ENCODE measurements at places on chromosomes 12 and 14. TPM values are rescaled to one million over a fixed set of nuclear protein-coding genes. Genes with fewer than 3 reads are reported as not detected.

RGS6 gene
- total RNA-seq, result 1.8 TPM

SLC15A5 gene
- total RNA-seq, result not detected

ACSM4 gene
- total RNA-seq, result not detected

- H3K4me1 ChIP-seq, result no peaks in the 10 kb centered on the region
- no peaks in the 10 kb centered on the region for H3K27me3 ChIP-seq
- no peak overlapping the region for H3K4me3 ChIP-seq
- H3K36me3 ChIP-seq, result no peaks in the 10 kb centered on the region
- no peak for DNase-seq
- H3K27ac ChIP-seq, result no peak overlapping the region
These were observed 39.4 kb upstream of the PPP2R5C start for GRCh38 chr14:101721951-101722661.

- H3K27me3 ChIP-seq, result no peaks in the 10 kb centered on the region
- H3K27ac ChIP-seq, result no peak overlapping the region
- H3K4me1 ChIP-seq, result peaks cover 7% of the 10 kb centered on the region
- no peak for DNase-seq
- H3K36me3 ChIP-seq, result no peaks in the 10 kb centered on the region
These were observed 62.3 kb upstream of the TMPO start for GRCh38 chr12:98453070-98453469.

DNA sequence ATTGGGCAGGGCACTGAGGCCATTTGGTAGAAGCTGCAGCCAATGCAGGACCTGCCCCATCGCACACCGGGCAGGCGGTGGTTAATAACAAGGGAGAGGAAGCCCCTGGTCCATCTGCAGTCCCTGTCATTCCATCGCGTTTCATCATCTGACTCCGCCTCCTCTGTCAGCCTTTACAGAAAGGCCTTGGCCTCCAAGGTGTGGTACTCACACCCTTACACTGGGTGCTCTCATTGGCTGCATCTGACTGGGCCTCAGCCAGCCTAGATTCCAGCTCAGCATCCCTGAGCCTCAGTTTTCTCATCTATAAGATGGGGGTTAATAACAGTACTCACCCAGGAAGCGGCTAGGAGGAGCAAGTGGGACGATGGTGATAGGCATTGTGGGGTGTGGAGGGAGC, 14.7 kb upstream of the HHIPL1 start:
- DNase-seq, result no peak
- no peak overlapping the region for H3K4me3 ChIP-seq
- H3K36me3 ChIP-seq, result no peaks in the 10 kb centered on the region
- no peaks in the 10 kb centered on the region for H3K27me3 ChIP-seq
- H3K27ac ChIP-seq, result no peak overlapping the region
- H3K4me1 ChIP-seq, result peaks cover 5% of the 10 kb centered on the region

GRCh38 chr12:82593901-82594396, 92.8 kb upstream of the TMTC2 start:
- H3K27me3 ChIP-seq, result no peaks in the 10 kb centered on the region
- H3K27ac ChIP-seq, result no peak overlapping the region
- no peak overlapping the region for H3K4me3 ChIP-seq

DNA sequence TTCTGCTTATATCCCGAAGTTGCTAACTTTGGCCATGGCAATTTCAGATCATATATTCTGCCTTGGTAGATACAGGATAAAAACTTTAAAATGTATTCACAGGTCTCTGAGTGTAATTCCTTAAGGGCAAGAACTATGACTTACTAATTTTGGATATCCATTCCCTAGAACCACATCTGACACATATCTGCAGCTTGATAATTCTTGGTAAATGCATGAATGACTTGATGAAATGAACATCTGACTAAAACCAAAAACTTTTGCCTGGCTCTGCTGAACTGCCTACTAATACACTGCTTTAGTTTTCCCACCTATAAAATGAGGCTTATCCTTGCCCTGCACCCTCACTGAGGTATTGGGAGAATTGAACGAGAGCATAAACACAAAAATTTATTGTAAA, 32.2 kb downstream of the SLC25A21 start:
- no peak for DNase-seq
- no peak overlapping the region for H3K27ac ChIP-seq
- no peak overlapping the region for H3K4me3 ChIP-seq
- no peaks in the 10 kb centered on the region for H3K36me3 ChIP-seq
- H3K4me1 ChIP-seq, result no peaks in the 10 kb centered on the region

DNA sequence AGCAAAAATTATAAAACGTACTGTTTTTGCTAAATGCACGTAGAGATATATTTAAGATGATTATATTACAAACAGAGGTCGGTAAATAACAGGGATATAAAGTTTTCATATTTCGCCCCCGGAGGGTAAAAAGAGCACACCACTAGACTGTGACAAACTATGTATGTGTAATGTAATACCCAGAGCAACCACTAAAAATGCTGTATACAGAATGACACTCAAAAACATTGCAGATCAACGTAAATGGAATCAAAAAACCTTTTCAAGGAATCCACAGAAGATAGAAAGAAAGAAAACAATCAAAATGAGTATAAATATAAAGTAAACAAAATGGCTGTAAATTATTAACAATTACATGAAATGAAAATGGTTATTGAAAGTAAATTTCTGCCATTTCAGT, 37.6 kb upstream of the PRB4 start:
- no peaks in the 10 kb centered on the region for H3K4me1 ChIP-seq
- H3K4me3 ChIP-seq, result no peak overlapping the region
- no peaks in the 10 kb centered on the region for H3K36me3 ChIP-seq

GRCh38 chr12:67535971-67536370, 112.6 kb upstream of the DYRK2 start:
- H3K4me1 ChIP-seq, result peaks cover 11% of the 10 kb centered on the region
- H3K36me3 ChIP-seq, result no peaks in the 10 kb centered on the region
- H3K4me3 ChIP-seq, result no peak overlapping the region
- no peaks in the 10 kb centered on the region for H3K27me3 ChIP-seq

GRCh38 chr12:55746174-55746912, 3.4 kb downstream of the GDF11 start:
- H3K36me3 ChIP-seq, result no peaks in the 10 kb centered on the region
- peaks cover 31% of the 10 kb centered on the region for H3K4me1 ChIP-seq
- H3K27me3 ChIP-seq, result no peaks in the 10 kb centered on the region
- peak; percentile 4 for DNase-seq
- H3K27ac ChIP-seq, result peak overlapping the region; percentile 38
- H3K4me3 ChIP-seq, result no peak overlapping the region

DNA sequence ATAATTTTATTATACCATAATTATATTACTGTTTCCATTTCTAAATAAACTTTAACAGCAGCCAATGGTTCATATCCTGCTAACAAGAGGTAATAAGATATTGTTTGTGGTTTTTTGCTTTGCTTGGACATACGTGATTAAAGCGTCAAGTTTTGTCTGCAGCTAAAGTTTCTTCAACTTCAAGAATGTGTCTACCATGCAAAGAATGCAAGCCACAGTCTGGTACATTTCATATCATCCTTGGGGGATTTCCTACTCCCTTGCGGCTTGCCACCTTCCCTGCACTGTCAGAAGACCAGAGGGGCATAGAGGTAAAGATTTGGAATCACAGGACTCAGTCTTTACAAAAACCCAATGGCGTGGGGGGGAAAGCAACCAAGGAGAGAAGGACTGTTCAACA, 125.2 kb downstream of the MED13L start:
- H3K27ac ChIP-seq, result no peak overlapping the region
- H3K4me3 ChIP-seq, result no peak overlapping the region
- H3K36me3 ChIP-seq, result no peaks in the 10 kb centered on the region
- DNase-seq, result no peak
- peaks cover 59% of the 10 kb centered on the region for H3K4me1 ChIP-seq

DNA sequence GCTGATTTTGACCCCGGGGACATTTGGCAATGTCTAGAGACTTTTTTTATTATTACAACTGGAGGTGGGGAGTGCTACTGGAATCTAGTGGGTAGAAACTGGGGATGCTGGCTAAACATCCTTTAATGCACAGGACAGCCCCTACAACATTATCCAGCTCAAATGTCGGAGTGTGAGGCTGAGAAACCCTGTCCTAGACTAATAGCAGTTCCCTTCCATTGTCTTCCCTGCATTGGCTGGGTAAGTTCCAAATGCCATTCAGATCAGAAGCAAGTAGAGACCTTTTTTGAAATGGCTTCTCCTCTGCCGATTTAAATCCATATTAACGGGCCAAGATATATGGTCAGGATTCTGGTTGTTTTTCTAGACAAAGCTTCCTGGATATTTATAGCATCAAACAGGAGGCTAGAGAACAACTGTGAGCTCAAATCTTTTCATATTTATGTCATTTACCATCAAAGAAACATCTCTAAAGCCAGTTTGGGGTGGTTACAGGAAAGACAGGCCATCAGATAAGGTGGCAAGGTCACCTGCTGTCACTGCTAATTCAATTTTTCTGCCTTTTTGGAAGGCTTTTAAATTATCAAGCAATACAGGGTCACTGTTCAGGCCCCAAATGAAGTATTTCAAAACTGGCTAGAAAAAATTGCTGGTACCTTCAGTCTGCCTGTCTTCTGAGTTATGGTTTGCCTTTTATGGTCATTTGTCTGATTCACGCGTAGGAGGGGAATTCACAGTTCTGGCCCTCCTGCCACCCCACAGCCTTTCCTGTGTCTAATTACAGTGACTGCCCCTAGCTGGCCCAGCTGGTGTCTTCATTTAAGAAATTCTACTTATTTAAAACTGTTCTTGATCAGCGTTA, 20.1 kb upstream of the AKAP5 start:
- no peak overlapping the region for H3K4me3 ChIP-seq
- no peaks in the 10 kb centered on the region for H3K27me3 ChIP-seq
- no peaks in the 10 kb centered on the region for H3K4me1 ChIP-seq
- no peak for DNase-seq

- no peak for DNase-seq
- H3K36me3 ChIP-seq, result no peaks in the 10 kb centered on the region
- no peak overlapping the region for H3K4me3 ChIP-seq
- no peak overlapping the region for H3K27ac ChIP-seq
- H3K27me3 ChIP-seq, result no peaks in the 10 kb centered on the region
These were observed 41.4 kb upstream of the MANSC4 start for GRCh38 chr12:27821259-27821973.

DNA sequence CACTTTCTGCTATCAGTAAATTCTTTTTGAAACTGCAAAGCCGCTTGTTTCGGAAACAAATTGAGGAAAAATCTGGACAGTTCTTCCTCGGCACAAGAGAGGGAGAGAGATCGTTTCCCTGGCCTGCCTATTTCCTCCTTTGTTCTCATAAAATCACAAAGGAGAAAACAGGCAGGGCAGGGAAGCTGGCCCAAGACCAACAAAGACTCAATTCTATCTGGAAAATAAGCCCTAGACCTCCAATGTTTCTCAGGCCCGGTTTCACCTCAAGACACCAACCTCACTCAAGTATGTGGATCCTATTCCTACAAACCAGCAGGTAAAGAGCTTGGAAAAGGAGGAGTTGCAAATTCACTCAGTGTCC, 19.5 kb downstream of the DICER1 start:
- no peak for DNase-seq
- H3K27me3 ChIP-seq, result no peaks in the 10 kb centered on the region
- peaks cover 72% of the 10 kb centered on the region for H3K4me1 ChIP-seq
- H3K27ac ChIP-seq, result peak overlapping the region; percentile 56
- H3K36me3 ChIP-seq, result no peaks in the 10 kb centered on the region
- H3K4me3 ChIP-seq, result no peak overlapping the region

DNA sequence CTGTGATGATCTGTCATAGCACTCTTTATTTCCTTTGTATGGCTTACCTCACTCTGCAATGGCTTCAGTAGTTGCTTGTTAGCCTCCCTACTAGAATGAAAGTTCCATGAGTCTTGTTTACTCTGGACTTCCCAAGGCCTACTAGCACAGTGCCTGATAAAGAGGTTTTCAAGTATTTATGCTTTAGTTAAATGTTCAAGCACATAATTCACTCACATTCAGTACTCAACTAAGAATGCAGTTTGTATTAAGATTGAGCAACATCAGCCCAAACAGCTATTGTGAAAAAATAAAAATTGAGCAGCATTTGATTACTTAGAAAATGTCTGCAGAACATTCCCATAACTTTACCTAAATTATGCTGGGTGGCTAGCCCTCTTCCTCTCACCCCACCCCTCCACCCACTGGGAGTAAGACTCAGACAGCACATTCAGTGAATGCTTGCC, 158.9 kb upstream of the AMIGO2 start:
- no peak overlapping the region for H3K4me3 ChIP-seq
- H3K27ac ChIP-seq, result no peak overlapping the region
- H3K4me1 ChIP-seq, result no peaks in the 10 kb centered on the region
- DNase-seq, result no peak

- H3K4me3 ChIP-seq, result no peak overlapping the region
- no peaks in the 10 kb centered on the region for H3K4me1 ChIP-seq
- no peaks in the 10 kb centered on the region for H3K36me3 ChIP-seq
- DNase-seq, result no peak
- no peak overlapping the region for H3K27ac ChIP-seq
These were observed 177.9 kb downstream of the RBM19 start for GRCh38 chr12:113788020-113788856.

DNA sequence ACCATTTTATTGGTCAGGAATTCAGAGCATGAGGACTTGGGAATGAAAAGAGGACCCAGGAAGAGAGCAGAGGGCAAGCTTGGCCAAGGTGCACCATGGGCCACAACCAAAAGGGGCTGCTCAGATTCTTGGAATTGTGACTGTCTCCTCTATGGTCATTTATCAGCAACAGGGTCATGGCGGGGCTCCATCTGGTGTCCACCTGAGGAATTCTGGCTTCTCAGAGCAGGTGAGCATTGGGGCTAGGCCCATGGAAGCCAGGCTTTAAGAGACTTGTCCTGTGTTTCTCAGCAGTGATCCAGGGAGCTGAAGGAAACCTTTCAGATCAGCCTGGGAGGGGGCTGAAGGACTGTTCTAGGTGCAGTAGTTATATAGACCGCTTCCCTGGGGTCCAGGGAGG, 2.6 kb upstream of the RIN3 start:
- H3K4me1 ChIP-seq, result no peaks in the 10 kb centered on the region
- H3K27me3 ChIP-seq, result no peaks in the 10 kb centered on the region
- DNase-seq, result peak; percentile 58

GRCh38 chr12:54475537-54475936, 2.1 kb upstream of the GTSF1 start:
- no peaks in the 10 kb centered on the region for H3K36me3 ChIP-seq
- no peak for DNase-seq
- H3K4me3 ChIP-seq, result no peak overlapping the region
- H3K4me1 ChIP-seq, result no peaks in the 10 kb centered on the region
- H3K27me3 ChIP-seq, result no peaks in the 10 kb centered on the region
- H3K27ac ChIP-seq, result no peak overlapping the region

- H3K27ac ChIP-seq, result no peak overlapping the region
- no peaks in the 10 kb centered on the region for H3K36me3 ChIP-seq
- H3K4me1 ChIP-seq, result peaks cover 39% of the 10 kb centered on the region
- no peak overlapping the region for H3K4me3 ChIP-seq
These were observed 110.2 kb downstream of the VCPKMT start for GRCh38 chr14:50006141-50006540.

GRCh38 chr12:132279184-132279889, 50.1 kb downstream of the GALNT9 start:
- peaks cover 26% of the 10 kb centered on the region for H3K4me1 ChIP-seq
- no peaks in the 10 kb centered on the region for H3K36me3 ChIP-seq
- no peak overlapping the region for H3K4me3 ChIP-seq
- H3K27ac ChIP-seq, result no peak overlapping the region
